ENCODE measurements at places on chromosomes 12 and 14.

GRCh38 chr12:67780580-67781084, 132.1 kb downstream of the DYRK2 start:
- DNase-seq = no peak

DNA sequence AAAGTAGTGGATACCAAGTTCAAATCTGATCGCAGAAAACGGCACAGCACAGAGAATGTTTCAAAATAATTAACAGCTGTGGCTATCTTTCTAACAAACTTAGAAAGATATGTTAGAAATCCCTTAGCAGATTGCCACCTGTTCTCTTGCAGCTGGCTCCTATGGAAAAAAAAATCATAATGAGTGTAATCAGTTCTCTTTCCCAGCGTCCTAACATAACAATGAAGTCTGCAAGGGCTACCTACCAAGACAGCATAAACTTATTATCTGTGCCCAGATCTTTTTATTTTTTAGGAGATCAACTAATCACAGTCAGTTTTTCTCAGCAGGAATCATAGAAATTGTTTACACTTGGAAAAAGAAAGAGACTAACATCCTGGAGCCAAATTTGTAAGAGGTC, 358.6 kb upstream of the FOXG1 start:
- DNase-seq = no peak

GRCh38 chr14:29955087-29955486, 27.4 kb upstream of the PRKD1 start:
- DNase-seq = no peak

DNA sequence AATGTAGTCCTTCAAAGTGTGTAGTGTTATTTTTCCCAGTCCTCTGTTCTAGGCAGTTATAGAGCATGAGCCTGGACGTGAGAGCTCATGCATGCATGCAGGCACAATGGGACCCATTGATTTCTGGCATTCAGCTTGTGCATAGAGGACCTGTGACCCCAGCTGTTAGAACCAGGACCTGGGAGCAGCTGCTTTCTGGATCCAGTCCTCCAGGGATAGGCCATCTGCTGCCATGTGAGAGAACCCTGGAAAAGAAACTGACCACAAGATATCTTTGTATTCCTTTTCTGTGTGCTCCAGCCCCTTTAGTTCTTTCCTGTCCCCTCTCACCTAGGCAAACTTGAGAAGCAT, 76.9 kb downstream of the SUSD6 start:
- DNase-seq = no peak

GRCh38 chr12:15601210-15601800, 187.9 kb downstream of the EPS8 start:
- no peak for DNase-seq
